ENCODE measurements at places on chromosomes 11 and 22.

DNA sequence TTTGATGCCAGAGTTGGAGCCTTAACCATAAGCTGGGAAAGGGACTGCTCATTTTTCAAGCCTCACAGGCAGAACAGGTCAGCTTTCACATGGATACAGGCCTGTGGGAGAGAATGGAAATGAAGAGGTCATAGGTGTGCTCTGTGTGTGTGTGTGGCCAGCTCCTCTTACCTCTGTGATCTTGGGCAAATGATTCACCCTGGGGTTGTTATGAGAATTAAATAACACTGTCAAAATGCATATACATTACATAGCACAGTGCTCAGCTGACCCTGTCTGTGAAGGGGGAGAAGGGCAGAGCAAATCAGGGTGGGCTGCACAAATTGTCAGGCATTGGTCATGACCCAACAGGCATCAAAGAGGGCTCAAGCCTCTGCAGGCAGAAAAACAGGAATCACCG lies 372.5 kb downstream of the TENM4 start:
- DNase-seq = no peak

- no peak for DNase-seq
Observed at GRCh38 chr22:38881464-38881871, 9.5 kb upstream of the CBX6 start.

GRCh38 chr11:122108192-122108799 lies 7.7 kb downstream of the BLID start:
- no peak for DNase-seq

- no peak for DNase-seq
Observed at GRCh38 chr22:50660306-50660705, 12.3 kb upstream of the SHANK3 start.

GRCh38 chr11:13386567-13386966 lies 76.5 kb downstream of the BTBD10 start:
- DNase-seq = no peak

GRCh38 chr11:116939499-116939898 lies 102.1 kb upstream of the APOA1 start:
- DNase-seq = no peak

DNA sequence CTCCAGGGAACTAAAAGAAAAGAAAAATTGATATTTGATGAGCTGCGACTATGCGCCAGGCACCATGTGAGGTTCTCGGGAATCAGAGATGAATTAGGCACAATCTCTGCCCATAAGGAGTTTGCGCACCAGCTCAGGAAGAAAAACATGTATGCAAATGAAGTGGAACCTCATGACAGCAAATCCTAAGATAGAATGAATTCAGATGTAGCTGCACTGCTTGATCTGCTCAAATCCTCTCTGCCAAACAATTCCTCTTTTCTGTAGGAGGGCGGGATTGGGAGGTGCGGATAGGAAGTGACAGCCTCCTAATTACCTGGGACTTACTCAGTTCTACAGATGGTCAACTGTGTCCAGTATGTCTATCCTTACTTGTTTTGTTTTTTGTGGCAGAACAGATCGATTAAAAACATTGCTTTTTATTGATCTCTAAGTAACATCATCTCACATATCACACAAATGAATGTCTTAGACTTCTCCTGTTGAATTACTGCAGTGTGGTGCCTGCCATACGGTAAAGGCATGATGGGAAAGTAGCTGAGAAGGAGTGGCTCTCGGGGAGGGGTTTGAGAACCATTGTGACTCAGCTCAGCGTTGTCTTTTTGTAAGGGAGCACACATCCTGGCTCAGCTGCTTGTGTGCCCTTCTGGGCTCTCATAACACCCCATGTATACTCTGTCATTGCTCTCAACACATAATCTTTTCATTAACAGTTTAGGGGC lies 13.9 kb downstream of the CRTAM start:
- DNase-seq = no peak

GRCh38 chr11:134332189-134332631 lies 422 bp downstream of the GLB1L2 start:
- DNase-seq = no peak

- DNase-seq = no peak
Observed at GRCh38 chr22:39254789-39255298, 10.1 kb upstream of the PDGFB start.

DNA sequence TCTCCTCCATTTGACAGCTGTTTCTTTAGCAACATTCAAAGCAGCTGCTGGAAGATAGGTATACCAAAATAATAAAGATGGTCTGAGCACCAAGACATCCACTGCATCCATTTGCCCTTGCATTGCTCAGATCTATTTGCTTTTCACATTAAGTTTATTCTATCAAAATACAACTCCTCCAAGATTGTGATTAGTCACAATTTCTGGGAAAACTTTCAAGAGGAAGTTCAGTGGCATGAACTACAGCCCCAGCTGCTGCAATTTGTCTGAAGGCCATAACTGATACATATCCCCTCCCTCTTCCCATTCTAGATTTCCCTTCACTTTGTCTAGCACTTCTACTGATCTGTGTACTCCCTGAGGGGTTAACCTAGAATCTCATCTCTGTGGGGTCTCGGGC lies 117.5 kb upstream of the CEP126 start:
- no peak for DNase-seq

GRCh38 chr11:27473017-27473406 lies 422 bp upstream of the LGR4 start:
- no peak for DNase-seq

DNA sequence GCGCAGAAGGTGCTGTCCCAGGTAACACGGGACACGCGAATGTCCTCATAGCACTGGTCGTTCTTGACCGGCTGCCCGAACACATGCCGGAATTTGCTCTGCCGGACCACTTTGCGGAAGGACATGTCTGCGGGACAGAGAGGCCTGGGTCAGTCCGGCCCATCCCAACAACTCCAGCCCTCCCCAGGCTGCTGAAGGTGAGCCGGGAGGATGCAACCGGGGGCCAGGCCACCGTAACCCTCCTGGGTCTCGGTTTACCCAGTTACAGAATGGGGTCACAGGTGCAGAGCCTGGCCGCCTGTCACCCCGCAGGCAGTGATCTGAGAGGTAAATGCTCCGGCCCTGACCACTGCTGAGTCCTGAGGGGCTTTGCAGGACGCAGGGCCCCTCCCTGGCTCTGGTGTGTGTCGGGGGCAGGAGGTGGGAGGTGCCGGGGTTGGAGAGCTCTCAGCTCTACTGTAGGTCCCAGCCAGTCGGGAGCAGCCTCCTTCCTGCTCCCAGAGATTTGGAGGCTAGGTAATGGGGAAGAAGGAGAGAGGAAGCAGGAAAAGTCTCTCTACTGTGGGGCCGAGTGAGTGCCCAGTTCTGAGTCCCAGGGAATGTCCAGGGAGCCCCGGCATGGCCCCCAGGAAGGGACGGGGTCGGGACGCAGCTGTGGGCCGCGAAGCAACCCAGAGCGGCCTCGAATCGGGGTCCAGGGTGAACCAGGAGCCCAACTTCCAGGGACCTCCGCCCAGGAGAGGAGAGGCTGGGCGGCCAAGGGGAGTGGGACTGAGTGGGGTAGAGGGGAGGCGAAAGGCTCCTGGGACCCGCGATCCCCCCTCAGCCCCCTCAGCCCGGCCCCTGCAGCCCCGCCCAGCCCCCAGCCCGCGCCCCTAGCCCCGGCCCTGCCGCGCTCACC lies 522 bp downstream of the CORO1B start:
- no peak for DNase-seq

- DNase-seq = no peak
Observed at GRCh38 chr22:25403811-25404471, 160.5 kb upstream of the GRK3 start.

DNA sequence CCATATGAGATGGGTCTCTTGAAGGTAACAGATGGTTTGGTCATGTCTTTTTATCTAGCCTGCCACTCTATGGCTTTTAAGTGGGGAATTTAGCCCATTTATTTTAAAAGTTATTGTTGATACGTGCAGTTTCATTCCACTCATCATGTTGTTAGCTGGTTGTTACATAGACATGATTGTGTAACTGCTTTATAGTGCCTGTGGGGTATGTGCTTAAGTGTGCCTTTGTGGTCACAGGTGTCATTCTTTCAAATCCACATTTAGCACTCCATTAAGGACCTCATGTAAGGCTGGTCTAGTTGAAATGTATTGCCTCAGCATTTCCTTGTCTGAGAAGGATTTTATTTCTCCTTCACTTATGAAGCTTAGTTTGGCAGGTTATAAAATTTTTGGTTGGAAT lies 263.8 kb upstream of the LUZP2 start:
- no peak for DNase-seq

- DNase-seq = no peak
Observed at GRCh38 chr22:18091916-18092526, 14.2 kb downstream of the PEX26 start.

GRCh38 chr22:38397189-38398085 lies 57.6 kb downstream of the KCNJ4 start:
- DNase-seq = no peak

DNA sequence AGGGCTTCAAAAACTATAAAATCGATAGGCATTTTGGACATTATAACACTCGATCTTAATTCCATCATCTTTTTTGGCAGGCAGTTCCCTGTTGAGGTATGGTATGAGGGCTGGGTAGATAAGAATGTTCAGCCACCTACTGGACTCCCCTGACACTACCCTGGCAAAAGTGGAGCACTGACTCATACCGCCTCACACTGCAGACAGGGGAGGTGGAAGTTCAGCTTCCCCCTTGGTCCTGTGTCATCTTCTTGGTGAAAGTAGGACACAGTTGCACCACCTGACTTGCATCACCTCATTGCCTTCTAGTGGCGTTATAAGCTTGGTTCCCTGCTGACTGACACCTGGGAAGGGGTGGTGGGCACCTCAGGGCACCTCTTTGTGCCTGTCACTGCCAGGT lies 30.4 kb downstream of the PAAF1 start:
- no peak for DNase-seq

DNA sequence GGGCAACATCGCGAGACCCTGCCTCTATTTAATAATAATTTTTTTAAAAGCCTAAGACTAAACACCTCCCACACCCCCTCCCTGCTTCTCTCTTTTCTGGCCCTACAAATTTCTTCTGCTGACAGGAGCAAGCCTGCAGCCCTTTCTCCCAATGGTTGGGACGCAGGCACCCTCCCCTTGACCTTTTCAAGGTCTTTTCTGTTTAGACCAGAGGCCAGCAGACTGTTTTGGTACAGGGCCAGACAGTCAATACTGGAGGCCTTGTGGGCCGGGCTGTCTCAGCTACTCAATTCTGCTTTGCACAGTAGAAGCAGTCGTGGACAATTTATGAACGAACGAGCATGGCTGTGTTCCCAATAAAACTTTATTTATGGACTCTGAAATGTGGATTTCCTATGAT lies 92.3 kb downstream of the SCN3B start:
- no peak for DNase-seq

GRCh38 chr11:48101958-48102357 lies 114.7 kb upstream of the OR4B1 start:
- no peak for DNase-seq

DNA sequence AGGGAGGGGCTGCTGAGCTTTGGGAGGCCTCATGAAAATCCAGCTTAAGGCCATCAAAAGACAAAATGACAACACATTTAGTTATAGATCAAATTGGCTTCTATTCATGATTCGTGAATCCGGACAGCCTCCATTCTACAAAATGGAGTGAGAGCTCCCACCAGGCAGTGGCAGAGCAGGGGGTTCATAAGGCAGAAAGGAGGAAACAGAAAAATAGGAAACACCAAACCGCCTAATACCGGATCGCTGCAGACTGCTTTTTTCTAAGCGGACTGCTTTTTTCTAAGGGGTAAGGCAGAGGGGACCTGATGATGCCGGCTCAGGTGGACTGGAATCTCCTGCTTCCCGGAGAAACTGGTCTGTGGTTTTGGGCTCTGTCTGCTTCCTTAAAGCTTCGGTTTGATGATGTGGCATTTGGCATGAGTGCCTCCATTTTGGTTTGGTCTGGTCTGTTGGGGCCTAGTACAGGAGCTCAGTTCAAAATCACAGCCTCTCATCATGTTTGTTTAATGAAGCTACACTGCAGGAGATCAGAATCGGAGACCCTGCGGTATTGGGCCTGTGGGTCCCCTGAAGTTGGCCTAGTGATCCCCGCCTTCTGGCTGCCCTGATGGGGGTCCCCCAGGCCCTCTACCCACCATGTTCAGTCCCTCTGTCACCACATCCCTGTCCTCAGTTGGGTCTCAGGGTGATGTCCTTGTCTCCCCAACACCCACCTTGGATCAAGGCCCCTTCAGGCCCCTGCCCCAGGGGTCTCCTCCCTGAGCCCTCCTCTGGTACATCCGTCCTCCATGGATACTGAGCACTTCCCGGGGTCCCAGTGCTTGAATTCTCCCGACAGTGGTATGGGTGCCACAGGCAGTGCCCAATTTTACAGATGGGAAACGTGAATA lies 1.2 kb downstream of the ALDH3B1 start:
- no peak for DNase-seq

- DNase-seq = no peak
Observed at GRCh38 chr11:1729692-1730011, 20.7 kb downstream of the IFITM10 start.

DNA sequence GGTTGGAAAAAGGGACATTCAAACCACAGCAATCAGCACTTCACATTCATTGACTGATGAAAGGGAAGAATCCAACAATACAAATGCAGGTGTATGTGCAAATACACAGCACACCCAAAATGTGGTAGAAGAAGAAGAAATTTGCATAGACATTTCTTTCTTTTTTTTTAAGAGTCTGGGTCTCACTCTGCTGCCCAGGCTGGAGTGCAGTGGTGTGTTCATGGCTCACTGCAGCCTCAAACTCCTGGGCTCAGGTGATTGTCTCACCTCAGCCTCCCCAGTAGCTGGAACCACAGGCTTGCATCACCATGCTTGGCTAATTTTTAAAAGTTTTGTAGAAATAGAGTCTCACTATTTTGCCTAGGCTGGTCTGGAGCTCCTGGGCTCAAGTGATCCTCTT lies 21.9 kb downstream of the CARS1 start:
- DNase-seq = no peak

GRCh38 chr11:93481696-93482095 lies 61.5 kb downstream of the SMCO4 start:
- no peak for DNase-seq

DNA sequence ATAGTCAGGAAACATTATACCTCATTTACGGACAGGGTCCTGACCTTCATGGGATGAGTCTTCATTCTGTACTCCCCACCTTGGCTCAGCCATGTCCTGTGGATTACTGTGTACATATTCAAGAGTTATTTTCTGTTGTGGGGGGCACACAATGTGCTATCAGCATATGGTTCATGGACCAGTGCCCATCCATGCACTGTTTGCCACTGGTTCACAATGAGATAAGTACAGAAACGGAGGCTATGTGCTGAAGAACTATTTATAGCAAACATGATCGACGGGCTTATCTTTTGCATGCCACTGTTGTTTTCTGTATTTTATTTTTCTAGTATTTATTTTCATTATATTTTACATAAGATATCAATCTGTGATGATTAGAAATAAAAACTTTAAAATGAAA lies 56.4 kb upstream of the CCDC89 start:
- DNase-seq = no peak

DNA sequence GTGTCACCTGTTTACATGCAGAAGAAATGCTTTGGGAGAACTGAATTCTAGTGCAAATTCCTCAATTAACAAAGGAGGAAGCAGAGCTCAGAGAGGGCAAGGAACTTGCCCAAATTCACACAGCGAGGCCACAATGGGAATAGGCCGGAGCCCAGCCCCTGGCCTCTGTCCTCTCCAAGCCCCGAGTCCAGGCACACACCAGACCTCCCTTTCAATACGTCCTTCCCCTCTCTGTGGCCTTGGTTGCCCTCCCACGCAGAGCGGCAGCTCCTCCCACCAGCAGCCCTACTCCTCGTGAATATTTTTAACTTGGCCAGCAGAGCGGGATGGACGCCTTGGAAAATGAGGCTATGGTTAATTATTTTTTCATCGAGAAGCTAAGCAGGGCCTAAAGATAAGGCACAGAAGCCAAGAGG lies 1.6 kb upstream of the CARD10 start:
- DNase-seq = no peak
